Calu3 (cell line): ENCODE measurements at places on chromosomes 6 and 20.
A peak's percentile ranks its signal among the peaks of the same experiment; 100 is the strongest.

GRCh38 chr20:46088409-46089166, 1.2 kb downstream of the NCOA5 start:
- DNase-seq = peak; percentile 23

DNA sequence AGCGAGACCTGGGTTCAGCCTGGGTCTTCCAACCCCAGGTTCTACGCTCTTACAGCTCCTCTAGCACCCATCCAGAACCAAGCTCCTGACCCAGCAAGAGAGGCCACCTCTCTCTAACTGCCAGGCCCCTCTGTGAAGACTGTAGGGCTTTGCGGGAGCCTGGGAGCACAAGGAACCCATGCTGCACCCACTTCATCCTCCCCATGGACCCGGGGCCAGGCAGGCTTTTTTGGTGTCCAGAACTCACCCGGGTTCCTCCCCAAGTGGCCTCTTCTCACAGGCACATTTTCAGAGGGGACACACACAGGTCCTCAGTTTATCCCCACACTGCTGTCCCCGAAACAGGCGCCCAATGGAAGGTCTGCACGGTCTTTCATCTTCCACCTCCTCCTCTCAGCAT, 145.9 kb downstream of the SYNDIG1 start:
- DNase-seq = no peak

DNA sequence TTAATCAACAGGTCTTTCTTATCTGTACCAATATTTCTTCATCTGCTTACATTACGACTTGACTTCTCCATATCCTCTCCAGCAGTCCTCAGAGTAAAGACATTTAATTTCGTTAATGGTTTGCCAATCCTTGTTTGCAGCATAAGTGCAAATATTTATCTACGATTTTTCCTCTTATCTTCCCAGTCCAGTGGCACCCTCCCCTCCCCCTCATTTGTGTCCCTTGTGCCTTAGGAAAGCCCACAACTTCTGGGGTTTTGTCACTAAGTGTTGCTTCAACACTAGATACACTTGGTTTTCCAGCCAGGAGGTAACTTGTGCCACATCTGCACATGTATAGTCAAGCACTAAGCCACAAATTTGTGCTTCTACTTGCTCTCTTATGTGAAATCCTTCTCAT, 327.2 kb downstream of the CBLN4 start:
- no peak for DNase-seq

- peak; percentile 42 for DNase-seq
Measured at GRCh38 chr20:36462440-36463211, 78.7 kb upstream of the MYL9 start.

GRCh38 chr6:22631091-22631490, 61.7 kb downstream of the HDGFL1 start:
- no peak for DNase-seq
